ENCODE measurements at places on chromosomes 1 and 21. TPM values are rescaled to one million over a fixed set of nuclear protein-coding genes. Genes with fewer than 3 reads are reported as not detected.
A peak's percentile ranks its signal among the peaks of the same experiment; 100 is the strongest.

GRCh38 chr1:202587859-202588485 lies 122.3 kb downstream of the SYT2 start:
- DNase-seq: no peak

GRCh38 chr1:4380564-4381168 lies 273.7 kb upstream of the AJAP1 start:
- DNase-seq: no peak

GRCh38 chr1:54475357-54475881 lies 69.2 kb upstream of the SSBP3 start:
- no peak for DNase-seq

Gene ANGPTL7
- 1.1 TPM for total RNA-seq

DNA sequence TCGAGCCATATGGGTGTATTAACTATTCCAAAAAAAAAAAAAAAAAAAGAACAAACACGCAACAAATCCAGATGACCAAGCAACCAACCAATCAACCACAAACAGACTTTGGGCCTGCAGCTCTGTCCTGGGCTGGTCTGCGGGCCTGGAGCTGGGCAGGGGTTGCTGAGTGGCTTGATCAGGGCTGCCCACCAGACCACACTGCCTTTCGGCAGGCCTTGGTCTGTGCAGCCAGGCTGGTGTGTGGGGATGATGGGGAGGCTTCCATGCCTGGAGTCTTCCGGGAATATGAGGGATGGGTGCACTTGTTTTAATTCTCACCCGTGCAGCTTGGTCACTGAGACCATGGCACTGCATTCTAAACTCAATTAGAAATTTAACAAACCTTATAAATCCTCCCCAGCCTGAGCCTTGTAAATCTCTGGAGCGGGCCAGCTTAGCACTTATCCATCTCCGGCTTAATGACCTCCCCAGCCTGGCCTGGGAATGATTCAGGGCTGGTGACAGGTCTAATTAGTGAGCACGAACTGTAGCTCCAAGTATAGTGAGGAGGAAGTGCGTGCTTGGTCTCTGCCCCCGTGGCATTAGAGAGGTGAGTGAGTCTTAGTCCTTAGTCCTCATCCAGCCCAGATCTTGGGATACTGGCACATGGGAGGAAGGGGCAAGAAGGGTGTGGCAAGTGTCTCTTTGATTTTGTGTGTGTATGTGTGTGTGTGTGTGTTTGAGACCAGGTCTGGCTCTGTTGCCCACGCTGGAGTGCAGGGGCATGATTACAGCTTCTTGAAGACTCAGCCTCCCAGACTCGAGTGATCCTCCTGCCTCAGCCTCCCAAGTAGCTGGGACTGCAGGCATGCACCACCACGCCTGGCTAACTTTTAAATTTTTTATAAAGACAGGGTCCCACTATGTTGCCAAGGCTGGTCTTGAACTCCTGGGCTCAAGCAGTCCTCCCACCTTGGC lies 74.6 kb upstream of the CSF3R start:
- peak; percentile 40 for DNase-seq

Gene TNNT2
- 6.4 TPM for total RNA-seq

DNA sequence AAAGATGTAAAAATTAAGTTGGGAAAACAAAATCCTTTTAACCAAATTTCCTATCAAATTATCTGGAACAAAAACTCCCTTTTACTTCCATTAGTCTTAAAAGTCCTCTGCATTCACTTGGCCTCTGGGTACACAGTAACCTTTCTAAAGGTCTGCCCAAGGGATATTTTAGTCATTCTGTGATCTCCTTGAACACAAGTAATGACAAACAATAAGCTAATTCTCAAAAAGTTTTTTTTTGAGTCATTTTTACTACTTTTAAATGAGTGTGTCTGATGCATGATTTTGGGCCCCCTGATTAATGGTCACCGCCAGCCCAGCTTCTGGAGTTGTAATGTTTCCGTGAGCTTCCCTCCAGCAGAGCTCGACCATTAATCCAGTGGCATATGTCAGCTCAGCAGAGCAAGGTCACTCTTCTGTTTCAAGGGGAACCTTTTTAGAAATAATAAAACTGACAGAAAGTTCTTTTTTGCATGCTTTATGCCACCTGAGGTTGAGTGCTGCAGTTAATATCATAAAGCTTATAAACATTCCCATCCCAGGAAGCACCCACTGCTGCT lies 14.3 kb downstream of the SAMSN1 start:
- DNase-seq: no peak

- no peak for DNase-seq
These were observed 32.0 kb upstream of the IGSF5 start for GRCh38 chr21:39712976-39713375.

DNA sequence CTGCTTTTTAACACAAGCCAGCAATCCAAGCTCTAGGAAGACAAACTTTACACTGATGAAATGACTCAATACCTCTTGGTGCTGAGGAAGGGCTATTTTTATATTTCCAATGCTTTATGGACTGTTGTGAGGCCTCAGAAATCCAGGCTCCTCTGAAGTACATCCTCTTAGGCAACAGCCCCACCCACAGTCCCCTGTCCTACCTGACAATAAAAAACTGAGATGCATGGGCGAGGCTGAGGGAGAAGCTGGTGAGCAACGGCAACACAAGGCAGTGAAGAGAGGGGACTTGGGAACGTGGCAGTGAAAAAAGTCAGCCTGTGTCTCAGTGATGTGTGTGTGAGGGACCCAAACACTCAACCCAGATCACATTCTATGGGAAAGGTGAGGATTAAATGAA lies 10.1 kb upstream of the CPT2 start:
- DNase-seq: no peak

DNA sequence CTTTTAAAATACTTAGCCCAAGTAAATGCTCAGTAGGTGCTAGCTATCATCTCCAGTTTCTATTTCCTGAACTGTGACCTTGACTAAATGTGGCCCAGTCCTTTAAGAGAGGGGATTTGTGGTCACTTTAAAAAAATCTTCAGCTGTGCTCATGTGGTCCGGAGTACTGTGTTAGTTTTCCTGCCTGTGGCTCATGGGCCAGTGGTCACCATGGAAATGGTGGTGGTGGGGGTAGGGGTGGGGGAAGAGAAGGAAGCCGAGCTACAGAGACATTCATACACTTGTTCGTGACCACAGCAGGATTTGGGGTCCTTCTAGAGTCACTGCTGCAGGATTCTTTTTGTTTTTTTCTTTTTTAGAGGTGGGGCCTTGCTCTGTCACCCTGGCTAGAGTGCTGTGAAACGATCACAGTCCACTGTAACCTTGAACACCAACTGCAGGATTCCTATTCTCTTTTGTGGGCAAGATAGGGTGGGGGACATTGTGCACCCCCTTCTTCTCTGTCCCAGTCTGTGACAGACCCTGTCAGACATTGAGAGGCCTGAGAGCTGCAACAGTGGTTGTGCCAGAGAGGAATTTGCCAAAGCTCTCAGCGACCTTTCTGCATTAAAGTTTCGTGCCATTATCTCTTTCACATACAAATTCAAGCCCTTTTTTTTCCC lies 25.8 kb downstream of the KIF26B start:
- no peak for DNase-seq

GRCh38 chr1:154212083-154212482 lies 6.0 kb upstream of the CFAP141 start:
- DNase-seq: no peak

GRCh38 chr21:25561668-25562641 lies 45.3 kb downstream of the MRPL39 start:
- peak; percentile 80 for DNase-seq

Gene LMNA
- 235 TPM for total RNA-seq

GRCh38 chr21:36282568-36283230 lies 37.3 kb upstream of the MORC3 start:
- no peak for DNase-seq

- no peak for DNase-seq
These were observed 103.4 kb downstream of the TENT5C start for GRCh38 chr1:117709249-117709691.

DNA sequence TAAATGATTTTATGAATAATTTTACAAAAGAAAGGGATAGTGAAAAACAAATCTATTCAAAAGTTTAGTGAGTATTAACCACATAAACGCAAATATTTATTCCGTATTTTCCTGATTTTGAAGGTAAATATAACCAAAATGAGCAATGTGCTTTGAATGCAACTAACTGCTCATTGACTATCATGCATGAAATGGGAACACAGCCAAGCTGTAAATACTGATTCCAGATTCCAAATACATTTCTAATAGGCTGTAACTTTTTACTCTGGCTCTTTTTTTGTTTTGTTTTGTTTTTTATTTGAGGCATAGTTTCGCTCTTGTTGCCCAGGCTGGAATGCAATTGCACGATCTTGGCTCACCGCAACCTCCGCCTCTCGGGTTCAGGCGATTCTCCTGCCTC lies 41.8 kb downstream of the SELENOF start:
- DNase-seq: no peak

Gene OR2T2
- total RNA-seq: not detected

DNA sequence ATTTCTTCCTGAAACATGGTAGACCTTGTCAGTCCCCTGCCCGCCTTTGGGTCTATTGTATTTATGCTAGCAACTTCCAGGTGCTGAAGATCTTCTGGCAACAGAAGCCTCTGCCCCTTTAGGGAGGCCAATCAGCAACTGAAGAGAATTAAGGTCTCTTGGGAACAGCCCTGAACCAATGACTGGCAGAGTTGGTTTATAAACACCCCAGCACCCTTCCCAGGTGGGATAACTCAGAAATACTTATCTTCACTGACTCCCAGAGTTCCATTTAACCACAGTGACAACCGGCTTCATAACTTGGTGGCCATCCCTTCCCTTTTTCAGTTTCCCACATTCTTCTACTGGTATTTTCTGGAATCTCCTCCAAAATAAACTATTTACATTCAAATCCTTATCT lies 27.2 kb upstream of the TMCO1 start:
- no peak for DNase-seq

Gene GORAB
- total RNA-seq: 13.9 TPM

GRCh38 chr1:113542221-113542701 lies 151.9 kb downstream of the MAGI3 start:
- DNase-seq: no peak

- DNase-seq: no peak
These were observed 103.7 kb downstream of the NCAM2 start for GRCh38 chr21:21101911-21102310.

- no peak for DNase-seq
These were observed 18.6 kb downstream of the NKAIN1 start for GRCh38 chr1:31221072-31221471.

Gene OLIG2
- total RNA-seq: not detected

- DNase-seq: no peak
These were observed 78.9 kb upstream of the AK4 start for GRCh38 chr1:65069011-65069565.

Gene RAB7B
- total RNA-seq: 7.0 TPM

Gene SPRR2A
- not detected for total RNA-seq

- no peak for DNase-seq
These were observed 6.6 kb downstream of the WDR77 start for GRCh38 chr1:111442457-111442856.

DNA sequence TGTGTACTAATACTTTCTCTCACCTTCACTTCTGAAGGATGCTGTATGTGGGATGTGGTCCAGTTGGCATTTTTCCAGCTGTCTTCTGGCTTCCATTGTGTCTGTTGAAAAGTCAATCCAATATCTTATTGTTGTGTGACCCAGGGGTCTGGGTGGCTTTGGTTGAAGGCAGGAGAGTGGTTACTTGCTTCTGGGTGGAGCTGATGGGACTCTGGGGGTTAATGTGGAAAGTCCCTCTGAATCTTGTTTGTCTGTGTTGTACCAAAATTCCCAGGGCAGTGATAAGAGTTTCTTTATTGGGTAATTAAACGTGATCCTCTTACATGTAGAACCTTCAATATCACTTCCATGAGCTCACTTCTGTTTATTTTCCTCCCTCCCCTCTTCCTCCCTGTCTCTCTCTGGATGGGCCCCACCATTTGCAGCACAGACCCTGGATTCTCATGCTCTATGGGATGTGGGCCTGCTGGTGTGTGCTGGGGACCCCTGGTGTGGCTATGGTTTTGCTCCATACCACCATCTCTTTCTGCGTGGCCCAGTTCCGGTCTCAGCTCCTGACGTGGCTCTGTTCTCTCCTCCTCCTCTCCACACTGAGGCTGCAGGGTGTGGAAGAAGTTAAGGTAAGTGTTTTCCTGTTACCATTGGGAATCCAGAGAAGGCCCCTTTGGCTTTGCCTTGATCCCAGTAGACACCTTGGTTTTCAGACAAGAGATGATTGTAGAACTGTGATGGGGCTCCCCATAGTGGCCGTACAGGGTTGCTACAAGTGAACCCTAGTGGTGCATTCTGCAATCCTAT lies 71.5 kb downstream of the HHAT start:
- peak; percentile 53 for DNase-seq

Gene MT1HL1
- not detected for total RNA-seq

DNA sequence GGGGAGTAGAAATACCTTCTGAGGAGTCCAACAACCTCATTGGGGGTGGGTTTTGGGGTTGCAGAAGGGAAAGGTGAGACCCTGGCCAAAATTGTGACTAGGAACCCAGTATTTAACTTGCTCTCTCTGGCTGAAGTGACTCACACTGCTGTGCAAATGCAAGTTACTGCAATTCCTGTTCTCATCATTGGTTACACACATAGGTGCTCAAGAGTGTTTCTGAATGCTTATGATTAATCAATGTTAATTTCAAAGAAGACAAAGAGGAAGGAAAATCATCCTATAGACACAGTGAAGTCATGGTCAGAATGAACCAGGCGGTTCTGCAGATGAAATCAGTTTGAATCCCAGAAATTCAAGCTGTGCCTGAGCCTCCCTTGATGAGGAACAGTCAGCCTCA lies 3.1 kb downstream of the ASCL5 start:
- no peak for DNase-seq

Gene INSRR
- not detected for total RNA-seq

DNA sequence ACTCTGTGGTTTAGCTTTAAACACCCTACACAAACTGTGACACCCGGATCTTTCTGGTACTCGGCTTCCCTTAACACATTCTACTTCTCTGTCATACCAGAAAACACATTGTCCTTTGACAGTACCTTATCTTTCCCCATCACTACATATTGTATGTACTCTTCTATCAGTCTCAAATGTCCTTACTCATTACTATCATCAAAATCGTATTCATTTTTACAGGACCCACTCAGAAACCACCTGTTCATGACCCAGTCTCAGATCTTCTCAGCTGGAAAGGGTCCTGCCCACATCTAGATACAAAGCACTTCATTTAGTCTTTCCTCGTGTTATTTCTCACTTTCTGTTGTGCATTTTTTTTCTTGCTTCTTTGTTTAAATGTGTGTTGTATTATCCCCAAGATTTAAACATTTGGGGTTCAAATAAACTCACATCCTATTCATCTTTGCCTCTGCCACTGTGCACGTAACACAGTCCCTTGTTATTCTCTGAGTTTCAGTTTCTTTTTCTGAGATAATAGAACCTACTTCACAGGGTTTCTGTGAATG lies 27.7 kb downstream of the CD34 start:
- DNase-seq: no peak

GRCh38 chr1:45840704-45841103 lies 37.3 kb downstream of the MAST2 start:
- DNase-seq: no peak

GRCh38 chr1:154951901-154952657 lies 3.8 kb downstream of the PBXIP1 start:
- DNase-seq: no peak

GRCh38 chr21:38470755-38471154 lies 27.5 kb downstream of the ERG start:
- DNase-seq: no peak

- DNase-seq: no peak
These were observed 213.0 kb downstream of the LMX1A start for GRCh38 chr1:165143437-165144065.

Gene S100A2
- total RNA-seq: 5.6 TPM

GRCh38 chr1:232876506-232877364 lies 71.5 kb downstream of the MAP10 start:
- DNase-seq: no peak

- no peak for DNase-seq
These were observed 17.0 kb upstream of the GPR37L1 start for GRCh38 chr1:202105571-202106339.

Gene LCE2B
- total RNA-seq: not detected

- DNase-seq: peak; percentile 68
These were observed 21.8 kb downstream of the COA7 start for GRCh38 chr1:52676249-52676903.
